ENCODE measurements at places on chromosomes 1 and 21.

GRCh38 chr1:4633346-4633745 is 21.1 kb upstream of the AJAP1 start:
- no peak for DNase-seq

DNA sequence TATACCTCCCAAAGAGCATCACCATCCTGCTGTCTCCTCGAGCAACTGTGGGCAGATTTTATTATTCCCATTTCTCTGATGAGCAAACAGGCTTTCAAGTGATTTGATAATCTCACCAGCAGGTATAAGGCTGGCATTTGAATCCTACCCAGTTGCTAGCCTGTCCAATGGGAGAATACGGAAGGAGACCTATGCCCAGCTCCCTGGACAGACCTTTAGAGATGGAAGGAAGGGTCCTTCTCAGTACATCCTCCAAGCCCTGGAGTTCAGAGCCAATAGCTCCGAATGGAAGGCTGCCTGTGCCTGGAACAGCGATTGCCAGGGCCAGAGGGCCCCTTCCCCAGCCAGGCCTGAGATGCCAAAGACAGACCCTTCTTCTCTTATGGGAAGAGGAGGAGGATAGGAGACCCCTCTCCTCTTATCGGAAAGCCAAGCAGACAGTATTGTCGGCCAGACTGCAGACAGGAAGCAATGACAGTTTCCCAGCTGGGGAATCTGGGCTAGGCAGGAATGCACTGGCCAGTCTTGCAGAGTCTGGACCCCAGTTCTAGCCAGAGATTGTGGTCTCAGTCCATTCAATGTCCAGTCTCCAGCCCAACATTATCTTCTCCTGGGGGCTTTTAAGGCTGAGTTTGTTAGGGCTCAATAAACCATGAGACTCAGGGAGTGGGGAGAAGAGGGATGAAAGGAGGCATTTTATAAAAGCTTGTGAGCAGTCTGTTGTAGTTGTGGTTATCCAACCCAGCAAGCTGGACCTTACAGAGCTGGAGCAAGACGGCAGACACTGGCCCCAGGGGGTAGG is 2.0 kb downstream of the IFFO2 start:
- DNase-seq = no peak

- DNase-seq = no peak
Measured at GRCh38 chr1:156478250-156478627, 22.3 kb downstream of the MEF2D start.

GRCh38 chr1:197200272-197200899 is 53.9 kb upstream of the ASPM start:
- peak; percentile 48 for DNase-seq

DNA sequence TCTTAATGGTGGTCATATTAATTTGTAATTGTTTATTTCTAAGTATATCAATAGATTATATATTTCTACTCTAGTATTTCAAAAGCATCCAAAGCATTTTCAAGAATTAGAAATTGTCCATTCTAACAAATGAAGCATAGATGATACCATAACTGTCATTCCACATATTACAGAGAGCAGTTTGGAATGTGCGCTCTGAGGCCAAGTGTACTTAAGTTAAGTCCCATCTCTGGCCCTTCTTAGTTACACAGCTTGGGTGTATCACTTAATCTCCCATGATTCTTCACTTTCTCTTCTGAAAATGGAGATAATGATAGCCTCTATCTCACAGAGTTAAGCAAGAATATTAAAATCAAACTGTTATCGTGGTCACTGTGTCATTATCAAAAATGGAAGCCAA is 281.1 kb downstream of the MRPL39 start:
- no peak for DNase-seq

- DNase-seq = no peak
Measured at GRCh38 chr1:56963667-56964066, 2.1 kb downstream of the C8B start.

- peak; percentile 96 for DNase-seq
Measured at GRCh38 chr1:23800400-23801337, at the start of gene GALE. GALE (minus strand) TSS chr1:23800754; CDS start chr1:23799007, 1,747 bp downstream.

GRCh38 chr1:51210676-51211075 is 25.4 kb upstream of the RNF11 start:
- no peak for DNase-seq

DNA sequence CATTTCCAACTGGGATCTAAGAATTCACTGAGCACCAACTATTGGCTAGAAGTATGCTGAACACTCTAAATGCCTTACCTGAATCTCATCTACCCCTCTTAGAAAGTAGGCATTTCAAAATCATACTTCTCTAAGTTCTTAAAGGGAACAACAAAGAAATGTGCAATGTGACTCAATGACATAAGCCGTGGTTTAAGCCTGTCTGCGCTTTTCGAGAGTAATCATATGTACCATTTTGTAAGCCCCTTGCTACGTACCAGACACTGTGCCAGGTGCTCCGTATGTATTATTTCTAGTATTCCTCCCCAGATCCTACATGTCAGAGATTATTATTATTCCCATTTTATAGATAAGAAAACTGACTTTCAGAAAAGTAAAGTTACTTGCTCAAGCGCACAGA is 454.2 kb downstream of the SETD4 start:
- DNase-seq = no peak

DNA sequence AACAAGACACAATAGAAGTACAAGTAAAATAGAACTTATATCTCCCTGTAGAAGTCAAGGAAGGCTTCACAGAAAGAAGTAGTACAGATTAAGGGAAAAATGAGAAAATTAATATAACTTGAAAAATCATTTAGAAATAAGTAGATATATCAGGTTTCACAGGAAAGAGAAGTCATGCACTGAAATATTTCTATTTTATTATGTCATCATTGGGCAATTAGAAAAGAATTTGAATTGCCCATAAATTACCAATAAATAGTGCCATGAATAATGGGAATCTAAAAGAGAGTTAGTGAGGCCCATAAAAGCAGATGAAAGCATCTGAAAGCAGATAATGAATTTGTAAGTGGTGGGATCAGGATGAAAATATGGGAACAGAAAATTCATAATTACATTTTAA is 1597.8 kb downstream of the PLA2G4A start:
- DNase-seq = no peak

- no peak for DNase-seq
Measured at GRCh38 chr1:26027716-26028489, 6.3 kb downstream of the EXTL1 start.

DNA sequence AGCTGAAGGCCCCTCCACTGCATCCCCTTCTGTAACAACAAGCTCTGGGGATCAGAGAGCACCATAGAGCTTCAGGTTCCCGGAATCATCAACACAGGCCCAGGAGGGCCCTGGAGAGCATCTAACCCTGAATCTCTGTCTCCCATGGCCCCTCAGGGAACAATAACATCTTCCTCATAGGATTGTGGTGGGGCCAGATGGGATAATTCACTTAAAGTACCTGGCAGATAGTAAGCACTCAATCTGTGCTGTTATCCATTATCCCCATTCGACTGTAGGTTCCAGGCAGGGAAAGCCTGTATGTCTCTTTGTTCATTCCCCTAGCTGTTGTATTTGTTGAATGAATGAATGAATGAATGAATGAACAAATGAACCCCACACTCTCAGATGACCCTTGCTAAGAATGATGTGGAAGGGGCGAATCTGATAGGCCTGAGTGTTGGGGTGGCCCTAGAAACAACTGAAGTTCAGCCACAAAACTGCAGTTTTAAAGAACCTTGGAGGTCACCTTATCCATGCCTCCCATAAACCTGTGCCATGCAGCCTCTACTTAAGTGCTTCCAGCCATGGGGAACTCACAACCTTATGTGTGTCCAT is 14.5 kb downstream of the LAPTM5 start:
- no peak for DNase-seq

- DNase-seq = no peak
Measured at GRCh38 chr21:22703521-22703920, 1705.3 kb downstream of the NCAM2 start.

DNA sequence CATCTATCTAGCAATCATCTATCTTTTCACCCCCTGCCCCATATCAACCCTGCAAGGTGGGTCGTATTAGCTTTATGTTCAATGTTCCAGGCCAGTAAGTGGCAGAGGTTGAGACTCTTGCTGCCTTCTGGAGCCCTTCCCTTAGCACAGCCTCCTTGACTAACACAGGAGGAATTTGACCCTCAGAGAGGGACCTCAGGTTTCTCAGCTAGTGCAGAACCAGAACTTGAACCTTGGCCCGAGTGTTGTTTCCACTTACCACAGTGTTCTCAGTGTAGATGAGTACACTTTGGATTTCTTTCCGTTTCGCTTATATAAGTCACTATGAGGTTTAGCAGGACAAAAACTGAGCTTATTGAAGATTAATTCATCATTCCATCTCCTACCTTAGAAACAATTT is 11.1 kb upstream of the ATF3 start:
- no peak for DNase-seq

GRCh38 chr1:17229379-17229778 is 19.5 kb upstream of the PADI3 start:
- DNase-seq = no peak

- no peak for DNase-seq
Measured at GRCh38 chr1:119954476-119955422, 58.4 kb upstream of the ADAM30 start.

GRCh38 chr1:175540896-175541645 is 202.3 kb downstream of the TNR start:
- DNase-seq = no peak

- no peak for DNase-seq
Measured at GRCh38 chr1:38735651-38736161, 123.9 kb downstream of the RRAGC start.

- DNase-seq = no peak
Measured at GRCh38 chr1:160050619-160051018, 18.8 kb upstream of the PIGM start.

DNA sequence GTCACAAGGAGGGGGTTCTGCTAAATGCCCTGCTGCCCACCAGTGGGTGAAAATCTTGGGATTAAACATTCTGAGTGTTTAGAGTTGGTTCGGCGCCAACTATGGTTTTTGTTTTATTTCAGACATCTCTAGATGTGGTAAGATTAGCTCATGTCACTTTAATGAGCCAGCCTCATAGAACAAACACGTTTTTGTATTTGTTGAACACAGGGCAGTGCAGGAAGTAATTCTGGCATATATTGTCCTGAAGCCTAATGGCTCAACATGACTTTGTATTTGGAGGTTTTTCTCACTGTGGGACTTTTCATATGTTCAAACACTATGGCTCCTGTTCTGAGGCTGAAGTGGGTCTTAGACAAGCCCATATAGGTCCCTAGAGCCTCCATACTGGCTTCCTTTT is 107.8 kb downstream of the NGF start:
- DNase-seq = peak; percentile 44

- DNase-seq = no peak
Measured at GRCh38 chr21:41418956-41419680, 6.9 kb upstream of the MX1 start.
